ENCODE measurements at places on chromosomes 2 and 18.

GRCh38 chr2:216083464-216084281, 2.0 kb downstream of the TMEM169 start:
- peak; percentile 59 for DNase-seq

- no peak for DNase-seq
These were observed 399.2 kb downstream of the CPS1 start for GRCh38 chr2:210955591-210955990.

DNA sequence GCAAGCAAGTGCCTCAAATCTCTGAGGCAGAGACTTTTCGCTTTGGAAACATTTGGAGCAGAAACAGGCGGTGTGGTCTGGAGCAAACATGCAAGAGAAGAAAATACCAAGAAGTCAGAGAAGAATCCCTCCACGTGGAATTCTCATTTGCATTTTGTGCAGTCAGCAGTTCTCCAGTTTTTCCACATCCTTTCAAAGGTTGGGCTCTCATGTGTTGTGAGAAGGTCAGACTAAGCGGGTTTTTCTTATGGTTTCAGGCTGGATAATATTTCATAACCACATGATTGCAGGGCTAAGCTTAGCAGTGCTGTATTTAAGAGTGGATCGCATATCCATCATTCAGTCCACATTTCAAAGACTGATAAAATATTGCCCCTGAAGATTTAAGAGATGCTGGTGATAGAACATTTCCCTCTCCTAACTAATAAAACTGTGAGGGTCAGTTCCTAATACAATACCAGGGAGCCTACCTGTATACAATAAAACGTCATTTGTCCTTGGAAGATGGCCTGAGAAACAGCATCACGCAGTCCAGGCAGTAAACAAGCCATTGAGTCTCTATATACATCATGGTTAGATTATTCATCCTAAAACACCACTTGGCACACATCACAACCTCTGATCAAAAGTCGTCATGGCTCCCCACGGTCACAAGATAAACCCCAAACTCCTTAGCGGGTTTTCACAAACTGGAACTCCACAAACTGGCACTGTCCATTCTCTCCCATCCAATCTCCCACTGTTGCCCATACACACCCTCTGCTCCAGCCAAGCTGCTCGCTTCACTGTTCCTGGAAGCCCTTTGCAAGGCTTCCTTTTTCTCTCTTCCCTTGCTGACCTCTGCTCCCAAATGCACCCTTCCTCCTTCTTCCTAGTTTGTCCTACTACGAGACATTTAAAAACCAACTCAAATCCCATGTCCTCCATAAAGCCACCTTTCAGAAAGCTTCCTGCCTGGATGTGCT, 31.5 kb downstream of the ANKRD44 start:
- DNase-seq = no peak

- DNase-seq = no peak
These were observed 45.6 kb downstream of the INSIG2 start for GRCh38 chr2:118133916-118134315.

DNA sequence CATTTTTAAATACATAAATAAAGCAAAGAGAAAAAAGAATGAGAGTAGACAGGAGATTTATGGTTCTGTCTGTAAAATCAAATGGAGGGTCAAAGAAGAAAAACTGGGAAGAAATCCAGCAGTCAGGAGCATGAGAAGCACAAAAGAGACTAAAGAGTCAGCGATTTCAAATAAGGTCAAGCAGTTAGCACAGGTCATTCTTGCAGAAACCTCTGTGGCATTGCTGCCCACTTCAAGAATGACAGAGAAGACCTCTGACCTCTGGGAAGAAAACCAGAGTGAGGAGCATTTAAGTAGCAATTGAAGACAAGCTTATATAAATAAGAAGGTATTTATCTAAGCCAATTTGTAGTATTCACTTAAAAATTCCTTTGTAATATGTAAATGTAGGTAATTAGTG, 172.0 kb upstream of the SPOPL start:
- no peak for DNase-seq

- DNase-seq = no peak
These were observed 263.6 kb downstream of the DYSF start for GRCh38 chr2:71716697-71717624.

- no peak for DNase-seq
These were observed 131.4 kb downstream of the BABAM2 start for GRCh38 chr2:28021898-28022297.

- DNase-seq = no peak
These were observed 30.4 kb downstream of the INPP4A start for GRCh38 chr2:98474979-98475632.

DNA sequence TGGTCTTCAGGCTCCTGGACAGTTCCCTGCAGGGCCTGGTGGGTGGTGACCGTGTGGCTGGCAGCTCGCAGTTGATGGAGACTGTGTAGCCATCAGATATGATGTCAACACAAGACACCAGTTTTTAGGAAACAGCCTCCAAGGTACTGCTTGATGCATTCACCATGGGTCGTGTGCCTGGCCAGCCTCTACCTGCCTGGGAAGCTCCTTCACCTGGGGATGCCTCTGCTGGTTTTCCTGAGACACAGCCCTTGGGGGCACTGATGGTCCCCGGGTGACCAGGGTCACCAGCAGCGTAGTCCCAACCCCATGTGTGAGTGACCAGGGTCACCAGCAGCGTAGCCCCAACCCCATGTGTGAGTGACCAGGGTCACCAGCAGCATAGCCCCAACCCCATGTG, 33.6 kb upstream of the KCNG2 start:
- no peak for DNase-seq

- DNase-seq = no peak
These were observed 1153.3 kb upstream of the TMEFF2 start for GRCh38 chr2:193348055-193348454.

Measured in DMS 273 treated with DMSO at 0.1 percent for 48 hours (cell line).